Activated T-cell treated with anti-CD3 and anti-CD28 coated beads, Interleukin-2, amount 50 U/mL, for 1 hour (primary cell): ENCODE measurements at places on chromosomes 3 and 15.

DNA sequence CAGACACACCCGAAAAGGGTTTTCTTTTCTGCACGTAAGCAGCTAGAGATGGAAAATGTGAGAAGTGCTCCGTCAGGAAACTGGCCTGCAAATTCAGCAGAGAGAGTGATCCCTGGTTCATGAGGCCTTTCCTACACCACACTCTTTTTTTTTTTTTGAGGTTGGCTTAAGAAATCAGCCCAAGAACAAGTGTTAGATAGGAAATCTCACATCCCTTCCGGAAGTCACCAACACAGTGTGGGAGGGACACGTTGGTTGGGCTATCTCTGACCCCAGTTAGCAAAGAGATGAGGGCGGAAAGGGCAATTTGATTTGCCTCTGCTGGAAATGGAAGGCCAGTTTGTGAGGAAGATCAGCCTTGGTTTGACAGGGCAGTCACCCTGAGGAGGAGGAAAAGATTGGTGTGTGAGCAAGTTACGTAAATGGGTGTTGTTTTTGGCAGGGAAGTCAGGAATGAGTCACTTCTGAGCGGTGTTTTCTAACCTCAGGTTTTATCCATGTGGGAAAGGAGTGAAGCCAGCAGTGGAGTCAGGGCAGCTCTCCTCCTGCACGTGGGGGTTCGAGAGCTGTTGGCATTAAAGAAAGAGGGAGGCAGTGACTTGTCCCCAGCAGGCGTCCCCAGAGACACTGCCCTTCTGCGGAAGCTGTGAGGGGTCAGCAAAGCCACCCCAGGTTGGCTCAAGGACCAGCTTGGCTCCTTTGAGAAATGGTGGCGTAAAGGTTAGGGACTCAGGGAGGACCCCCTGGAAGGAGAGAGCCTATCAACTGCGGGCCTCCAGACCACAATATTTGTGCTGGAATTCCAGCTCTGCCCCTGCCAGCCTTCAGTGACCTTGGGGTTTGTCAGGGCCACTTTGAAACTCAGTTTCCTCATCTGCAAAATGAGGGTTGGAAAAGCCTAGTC, 237.6 kb upstream of the BHLHE40 start:
- no peak for DNase-seq

- no peak for DNase-seq
These were observed 405.7 kb downstream of the LSAMP start for GRCh38 chr3:116039651-116039985.

DNA sequence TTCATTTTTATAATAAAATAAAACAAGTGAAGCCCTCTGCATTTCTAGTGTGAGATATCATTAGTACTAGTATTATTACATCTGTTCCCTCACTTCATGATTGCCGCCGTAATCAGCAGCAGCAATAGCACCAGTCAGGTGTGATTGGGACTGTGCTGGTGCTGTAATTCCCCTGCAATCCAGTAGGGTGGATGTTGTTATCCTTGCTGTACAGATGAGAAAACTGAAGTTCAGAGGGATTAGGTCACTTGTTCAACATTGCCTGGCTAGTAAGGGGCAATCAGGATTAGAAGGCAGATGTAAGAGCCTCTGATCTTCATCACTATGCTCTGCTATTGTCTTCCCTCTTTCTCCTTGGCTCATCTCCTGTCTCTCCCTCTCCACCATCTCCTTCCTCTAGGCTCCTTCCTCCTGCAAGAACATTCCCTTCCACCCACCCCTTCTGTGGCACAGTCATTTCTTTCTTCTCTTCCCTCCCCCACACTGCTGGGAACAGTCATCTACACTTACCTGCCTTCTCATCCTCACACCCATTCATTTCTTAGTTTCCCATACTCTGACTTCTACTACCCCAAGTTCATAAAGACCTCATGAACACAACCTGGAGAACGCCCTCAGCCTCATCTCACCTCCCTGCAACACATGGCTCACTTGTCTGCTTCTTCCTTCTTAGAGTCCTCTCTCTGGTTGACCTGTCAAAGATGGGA, 29.7 kb downstream of the CRYGS start:
- no peak for DNase-seq

DNA sequence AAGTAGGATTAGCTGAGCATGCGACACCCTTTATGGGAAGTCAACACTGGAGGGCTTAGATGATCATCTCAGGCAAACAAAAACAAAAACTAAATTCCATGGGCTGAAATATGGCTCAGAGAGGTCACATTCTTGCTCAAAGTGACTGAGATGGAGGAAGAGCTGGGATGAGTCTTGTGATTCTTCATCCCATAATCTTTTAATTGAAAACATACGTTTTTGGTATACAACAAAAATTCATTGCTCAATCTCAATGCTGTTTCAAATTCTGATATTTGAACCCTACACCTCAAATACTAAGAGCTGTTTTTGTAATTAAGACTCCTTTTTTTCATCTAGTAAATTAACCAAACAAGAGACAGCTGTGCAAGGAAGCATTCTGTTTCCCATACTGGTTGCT, 257.0 kb downstream of the NR1D2 start:
- no peak for DNase-seq

DNA sequence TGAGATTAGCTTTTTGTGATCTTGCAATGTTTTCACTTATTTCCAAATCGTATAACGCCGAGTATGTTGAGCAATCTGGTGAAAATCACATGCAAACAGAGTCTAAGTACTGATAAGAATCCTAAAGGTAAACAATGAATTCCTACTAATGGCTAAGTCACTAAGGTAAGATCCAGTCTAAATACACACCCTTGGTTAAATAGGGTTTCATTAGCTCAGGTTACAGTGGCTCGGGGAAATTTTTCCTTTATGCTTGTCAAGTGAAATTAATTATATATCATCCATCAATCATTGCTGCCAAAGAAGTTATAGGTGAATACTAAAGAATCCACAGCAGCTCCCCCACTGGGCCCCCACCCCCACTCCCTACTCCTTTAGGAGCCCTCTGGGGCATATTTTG, 139.3 kb downstream of the SOX2 start:
- DNase-seq, result no peak

GRCh38 chr3:160735826-160736225, 20.2 kb upstream of the PPM1L start:
- DNase-seq, result no peak

- no peak for DNase-seq
These were observed 6.0 kb downstream of the TYRO3 start for GRCh38 chr15:41564960-41565502.
